ENCODE measurements at places on chromosomes 5 and 9.
A peak's percentile ranks its signal among the peaks of the same experiment; 100 is the strongest.

- DNase-seq, result no peak
These were observed 50.3 kb downstream of the SNCAIP start for GRCh38 chr5:122362361-122362760.

- no peak for DNase-seq
These were observed 845.6 kb upstream of the CDH6 start for GRCh38 chr5:30347858-30348257.

- no peak for DNase-seq
These were observed 5.6 kb downstream of the TAL2 start for GRCh38 chr9:105667867-105668266.

GRCh38 chr5:103582364-103582763, 19.8 kb upstream of the NUDT12 start:
- peak; percentile 63 for DNase-seq

- no peak for DNase-seq
These were observed 39.5 kb downstream of the NSUN2 start for GRCh38 chr5:6593148-6594016.

GRCh38 chr9:2424619-2425033, 197.0 kb upstream of the VLDLR start:
- no peak for DNase-seq

DNA sequence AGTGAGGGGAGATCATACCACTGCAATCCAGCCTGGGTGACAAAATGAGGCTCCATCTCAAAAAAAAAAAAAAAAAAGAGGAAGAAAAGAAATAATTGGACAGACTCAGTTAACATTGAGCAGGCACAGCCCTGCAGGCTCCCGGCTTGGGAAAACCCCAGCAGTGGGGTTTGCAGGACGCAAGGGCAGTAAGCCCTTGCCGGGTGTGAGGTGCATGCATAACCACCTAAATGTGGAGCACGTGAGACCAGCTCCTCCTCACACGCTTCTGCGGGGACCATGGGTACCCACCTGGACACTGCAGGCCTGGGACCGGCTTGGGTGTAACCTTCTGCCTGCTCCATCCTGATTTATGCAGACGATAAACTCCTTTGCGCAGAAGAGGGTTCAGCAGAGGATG, 4.8 kb upstream of the SLC6A18 start:
- DNase-seq, result no peak

- no peak for DNase-seq
These were observed 340.9 kb upstream of the KIF2A start for GRCh38 chr5:61965069-61965468.

DNA sequence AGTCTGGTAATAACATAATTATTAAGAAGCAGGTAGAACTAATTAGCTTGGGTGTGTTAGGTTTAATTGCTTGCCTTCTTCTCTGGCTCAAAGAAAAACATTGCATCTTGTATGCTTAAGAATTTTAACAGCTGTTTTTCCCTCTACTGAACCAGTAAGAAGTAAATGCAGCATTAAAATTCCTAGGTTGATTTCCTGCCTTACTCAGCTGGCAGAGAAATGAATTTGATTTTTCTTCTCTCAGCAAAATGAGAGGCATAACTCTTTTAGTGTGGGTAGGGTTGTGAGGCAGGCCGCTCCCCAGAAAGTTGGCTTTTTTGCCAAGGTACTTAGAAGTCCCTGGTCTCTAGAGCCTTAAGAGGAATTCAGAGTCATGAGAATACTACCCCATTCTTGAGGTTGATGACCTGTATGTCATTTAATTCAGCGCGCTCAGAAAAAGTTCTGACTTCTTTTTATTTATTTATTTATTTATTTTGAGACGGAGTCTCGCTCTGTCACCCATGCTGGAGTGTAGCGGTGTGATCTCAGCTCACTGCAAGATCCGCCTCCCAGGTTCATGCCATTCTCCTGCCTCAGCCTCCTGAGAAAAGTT, 302.6 kb downstream of the ARHGEF28 start:
- no peak for DNase-seq

- DNase-seq, result no peak
These were observed 2.8 kb downstream of the CDH10 start for GRCh38 chr5:24642022-24642421.

DNA sequence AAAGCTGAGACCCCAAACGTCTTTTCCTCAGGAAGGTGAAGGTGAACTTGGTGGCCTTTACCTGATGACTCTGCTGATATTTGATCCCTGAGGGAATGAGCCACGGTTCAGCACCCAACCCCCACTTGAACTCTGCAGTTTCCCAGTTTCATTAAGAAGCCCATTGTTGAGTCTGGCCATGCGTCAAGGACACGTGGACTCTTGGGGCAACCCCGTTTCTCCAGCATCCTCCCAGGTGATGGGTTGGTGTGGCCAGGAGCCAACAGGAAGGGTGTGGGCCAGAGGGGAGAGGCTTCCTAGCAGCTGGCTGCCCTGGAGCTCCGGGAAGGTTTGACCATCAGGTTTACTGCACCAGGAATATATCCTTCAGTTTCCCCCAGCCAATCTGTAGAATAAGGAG, 59.5 kb upstream of the GNE start:
- DNase-seq, result no peak

DNA sequence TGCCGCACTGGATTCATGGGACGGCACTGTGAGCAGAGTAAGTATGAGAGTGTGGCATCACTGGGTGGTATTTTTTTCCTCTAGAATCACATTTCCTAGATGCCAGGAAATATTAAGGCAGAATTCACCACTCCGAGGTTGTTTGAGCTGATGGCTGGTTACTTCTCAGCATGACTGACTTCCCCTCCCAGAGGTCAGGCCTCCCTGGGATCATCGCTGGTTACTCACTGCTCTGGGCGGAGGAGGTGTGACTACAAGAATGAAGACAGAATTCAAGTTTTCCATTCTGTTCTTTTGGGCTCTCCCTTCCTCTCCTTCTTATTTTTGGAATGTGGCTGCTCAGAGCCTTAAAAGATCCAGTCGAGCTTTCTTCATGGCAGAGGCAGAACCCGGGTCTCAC, 76.6 kb upstream of the PRRC1 start:
- DNase-seq, result no peak

DNA sequence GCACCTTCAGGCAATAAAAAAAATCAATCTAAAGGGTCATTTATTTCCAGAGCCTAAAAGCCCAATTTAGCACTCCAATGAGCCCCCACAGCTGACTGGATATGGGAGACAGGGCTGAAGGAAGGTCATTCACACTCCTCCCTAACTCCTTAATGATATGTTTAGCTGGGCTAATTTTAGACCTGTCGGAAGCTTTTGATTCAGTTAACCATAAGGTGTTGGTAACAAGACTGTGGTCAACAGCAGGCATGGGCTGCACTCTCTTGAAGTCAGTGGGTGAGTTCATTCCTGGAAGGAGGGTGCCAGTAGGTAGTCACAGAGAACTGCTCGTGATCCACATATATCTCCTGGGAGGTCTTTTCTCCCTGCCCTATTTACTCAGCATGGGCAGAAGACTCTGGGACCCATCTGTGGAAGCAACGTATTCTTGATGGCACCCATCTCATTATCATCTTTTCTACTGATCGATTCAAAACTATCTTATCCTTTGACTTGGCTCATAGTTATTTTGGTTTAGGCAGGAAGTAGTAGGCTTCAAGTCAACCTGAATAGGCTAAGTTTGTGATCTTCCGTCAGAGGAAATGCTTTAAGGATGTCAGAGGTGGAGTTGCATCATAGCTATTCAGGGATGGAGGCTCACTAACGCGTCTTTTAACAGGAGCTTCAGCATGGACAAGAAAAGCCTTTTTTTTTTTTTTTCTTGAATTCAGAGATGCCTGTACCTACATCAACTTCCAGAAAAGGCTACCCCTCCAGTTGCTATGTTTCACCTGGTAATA, 367.7 kb upstream of the SLC30A5 start:
- no peak for DNase-seq

- DNase-seq, result no peak
These were observed 114.3 kb upstream of the PJA2 start for GRCh38 chr5:109524026-109524425.

- DNase-seq, result no peak
These were observed 207.9 kb upstream of the OTULINL start for GRCh38 chr5:14373685-14374084.

DNA sequence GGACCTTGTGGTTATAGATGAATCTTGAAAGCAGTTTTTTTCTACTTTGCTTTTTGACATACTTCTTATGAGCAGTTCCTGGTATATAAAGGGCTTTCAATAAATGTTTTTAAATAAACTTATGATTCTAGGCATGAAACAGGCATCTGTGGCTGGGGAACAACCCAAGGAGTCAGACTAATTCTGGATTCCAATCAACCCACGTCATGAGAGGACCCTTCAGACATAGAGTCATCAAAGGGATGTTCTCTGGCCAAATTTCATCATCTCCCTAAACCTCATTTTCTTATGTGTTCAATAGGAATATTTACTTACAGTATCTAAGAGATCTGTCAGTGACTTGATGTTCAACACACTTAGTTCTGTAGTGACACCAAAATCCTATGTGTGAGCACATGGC, 243.8 kb upstream of the ZNF462 start:
- DNase-seq, result no peak

DNA sequence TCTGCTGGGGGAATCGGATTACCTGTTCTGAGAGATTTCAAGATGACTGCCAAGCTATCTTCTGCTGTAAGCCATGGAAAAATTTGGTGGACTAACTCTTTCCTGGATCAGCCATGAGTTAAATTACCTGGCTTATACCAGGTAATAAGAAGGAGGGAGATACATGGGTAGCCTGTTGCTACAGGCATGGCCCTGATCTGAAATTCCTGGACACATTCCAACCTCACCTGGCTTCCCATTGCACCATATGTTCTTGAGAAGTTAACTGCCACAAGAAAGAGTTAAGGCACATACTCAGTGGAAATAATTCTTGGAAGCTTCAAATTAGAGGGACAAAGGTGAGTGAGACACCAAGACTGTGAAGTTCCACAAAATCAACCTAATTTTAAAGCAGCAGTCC, 371.3 kb downstream of the ACTL7B start:
- no peak for DNase-seq

- no peak for DNase-seq
These were observed 173.1 kb downstream of the SYK start for GRCh38 chr9:90974643-90975245.

GRCh38 chr9:85260275-85260845, 481.4 kb downstream of the AGTPBP1 start:
- no peak for DNase-seq

GRCh38 chr9:4566806-4567205, 76.5 kb downstream of the SLC1A1 start:
- DNase-seq, result no peak

GRCh38 chr5:61232490-61233050, 70.3 kb upstream of the SMIM15 start:
- DNase-seq, result no peak

- DNase-seq, result no peak
These were observed 55.4 kb upstream of the RNF130 start for GRCh38 chr5:180126716-180127681.

- DNase-seq, result no peak
These were observed 41.9 kb downstream of the BNC2 start for GRCh38 chr9:16828340-16829281.

DNA sequence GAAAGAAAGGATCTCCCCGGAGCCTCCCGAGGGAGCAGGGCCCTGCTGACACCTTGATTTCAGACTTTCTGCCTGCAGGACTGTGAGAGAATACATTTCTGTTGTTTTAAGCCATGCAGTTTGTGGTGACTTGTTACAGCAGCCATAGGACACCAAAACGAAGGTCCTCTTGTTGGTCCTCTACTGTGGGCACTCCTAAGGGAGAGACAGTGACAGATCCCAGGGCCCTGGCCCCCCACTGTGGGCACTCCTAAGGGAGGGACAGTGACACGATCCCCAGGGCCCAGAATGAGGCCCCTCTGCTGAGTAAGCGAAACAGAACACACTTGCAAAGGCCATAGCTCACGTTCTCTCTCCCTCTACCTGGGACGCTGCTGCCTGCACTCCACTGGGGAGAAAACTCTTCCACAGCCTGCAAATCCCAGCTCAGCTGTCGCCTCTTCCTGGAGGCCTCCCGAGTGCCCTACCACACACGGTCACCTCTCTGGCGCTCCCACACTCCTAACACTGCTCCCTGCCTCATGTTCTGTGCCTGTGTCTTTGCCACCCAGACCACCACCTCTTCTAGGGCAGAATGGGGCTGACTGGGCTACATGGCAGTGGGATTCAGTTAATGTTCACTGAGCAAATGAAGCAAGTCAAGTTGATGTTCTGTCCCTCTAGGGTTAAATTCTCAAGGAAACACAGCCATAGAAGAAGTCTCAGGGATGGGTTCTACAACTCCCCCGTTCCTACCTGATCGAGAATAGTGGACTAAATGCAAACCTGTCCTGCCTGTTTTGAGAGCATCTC, 23.8 kb downstream of the ANKS6 start:
- no peak for DNase-seq

GRCh38 chr5:313265-313664, 8.2 kb upstream of the AHRR start:
- no peak for DNase-seq

GRCh38 chr9:98038958-98039357, 17.6 kb upstream of the NANS start:
- DNase-seq, result no peak

DNA sequence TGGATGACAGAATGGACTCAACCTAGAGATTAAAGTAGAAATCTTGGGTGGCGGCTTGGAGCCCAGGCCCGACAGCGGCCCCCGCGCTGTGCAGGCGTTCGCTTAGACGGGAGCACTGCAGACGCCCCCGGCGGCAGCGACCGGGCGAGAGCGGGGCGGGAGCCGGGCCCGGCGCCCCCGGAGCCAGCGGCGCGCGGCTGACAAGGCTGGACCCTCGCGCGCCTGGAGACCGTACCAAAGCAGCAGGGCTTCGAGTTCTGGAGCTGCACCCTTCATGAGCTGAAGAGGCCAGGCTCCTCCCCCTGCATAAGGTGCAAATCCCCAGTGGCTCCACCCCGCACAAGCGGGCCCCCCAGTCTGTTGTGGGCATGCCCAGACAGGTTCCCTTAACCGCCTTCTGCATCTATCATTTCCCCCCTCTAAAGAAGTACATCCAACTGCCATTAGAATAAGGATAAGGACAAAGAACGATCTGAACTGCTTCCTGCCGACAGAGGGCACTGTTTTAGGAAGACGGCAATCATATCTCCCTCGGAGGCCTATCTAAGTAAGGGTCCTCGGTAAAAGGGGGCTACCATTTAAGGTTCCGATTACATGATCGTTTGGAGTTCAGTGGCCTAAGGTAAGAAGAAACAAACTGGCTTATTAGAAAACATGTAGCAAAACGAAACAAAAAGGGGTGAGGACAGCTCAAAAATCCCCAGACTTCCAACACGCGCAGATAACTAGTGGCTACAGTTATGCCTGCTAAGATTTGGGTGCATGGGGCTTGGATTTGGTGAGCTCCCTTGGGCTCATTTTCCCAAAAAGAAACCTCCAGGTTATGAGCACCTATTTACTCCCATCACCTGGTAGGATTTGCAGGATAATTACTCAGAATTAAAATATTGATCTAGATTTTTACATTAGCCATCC, 66.3 kb downstream of the RGMB start:
- DNase-seq, result no peak

GRCh38 chr5:147667363-147667762, 115.2 kb downstream of the JAKMIP2 start:
- DNase-seq, result no peak

- no peak for DNase-seq
These were observed 59.5 kb downstream of the TMEM174 start for GRCh38 chr5:73232266-73233041.

- no peak for DNase-seq
These were observed 137.3 kb downstream of the FSTL4 start for GRCh38 chr5:133474851-133475590.

All from NCI-H1436 (cell line).